ENCODE measurements at places on chromosomes 6 and 20.
A peak's percentile ranks its signal among the peaks of the same experiment; 100 is the strongest.

DNA sequence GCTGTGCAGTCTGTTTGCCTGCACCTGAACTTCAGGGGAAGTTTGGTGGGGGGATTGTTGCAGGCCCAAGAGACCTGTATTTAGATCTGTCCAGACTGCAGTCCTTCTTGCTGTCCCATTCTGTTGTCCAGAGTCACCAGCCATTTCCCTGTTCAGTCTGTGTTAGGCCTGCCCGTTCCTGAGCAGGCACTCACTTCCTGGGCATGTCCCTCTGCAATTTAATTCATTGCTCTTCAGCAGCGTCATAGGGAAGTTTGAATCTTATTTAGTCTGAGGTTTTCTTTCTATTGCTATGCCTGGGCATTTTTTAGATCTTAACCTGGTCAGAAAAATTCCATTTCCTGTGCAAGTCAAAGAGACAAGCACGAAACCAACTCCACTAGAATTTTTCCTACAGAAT is 190.2 kb downstream of the DTNBP1 start:
- DNase-seq: no peak

DNA sequence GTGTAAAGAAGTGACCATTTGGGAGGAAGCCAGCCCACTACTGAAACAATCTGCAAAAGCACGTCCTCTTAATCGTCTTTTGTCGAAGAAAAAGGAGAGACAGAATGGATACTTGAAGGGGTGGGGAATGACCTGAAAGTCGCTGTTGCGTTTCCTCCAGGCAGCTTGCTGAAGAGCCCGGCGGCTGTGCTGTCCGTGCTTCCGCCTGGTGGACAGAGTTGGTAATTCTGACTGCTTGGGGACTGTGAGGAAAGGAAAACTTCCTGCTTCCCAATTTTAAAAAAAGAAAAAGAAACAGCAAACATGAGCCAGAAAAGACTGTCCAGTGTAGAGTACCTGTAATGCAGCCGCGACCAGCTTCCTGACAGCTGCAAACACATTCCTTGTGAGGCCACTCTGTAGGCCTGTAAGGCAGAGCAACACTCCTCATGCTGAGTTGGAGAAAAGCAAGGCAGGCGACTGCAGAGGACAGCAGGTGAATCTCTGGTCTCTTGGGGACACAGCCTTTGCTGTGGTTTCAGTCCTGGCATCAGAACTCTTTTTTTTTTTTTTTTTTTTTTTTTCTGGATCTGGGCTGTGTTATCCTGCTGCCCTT is 251.1 kb upstream of the TBX18 start:
- peak; percentile 45 for DNase-seq

DNA sequence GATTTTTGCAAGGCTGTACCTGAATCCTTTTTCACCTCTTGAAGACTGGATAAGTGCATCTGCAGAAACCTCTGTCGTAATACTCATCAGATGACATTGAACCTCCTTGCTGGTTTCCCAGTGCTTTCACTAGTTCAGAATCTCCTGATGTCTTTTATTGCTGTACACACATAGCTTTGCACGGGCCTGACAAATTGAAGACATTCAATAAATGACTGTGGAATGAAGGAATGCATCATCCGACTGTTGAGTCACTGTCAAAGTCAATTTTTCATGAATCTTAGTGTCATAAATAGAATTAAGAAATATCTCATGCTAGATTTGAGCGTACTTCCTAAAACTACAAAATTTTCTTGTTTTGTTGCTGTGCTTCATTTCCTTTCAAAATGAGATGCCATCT is 598.2 kb upstream of the MAP3K7 start:
- DNase-seq: no peak

- no peak for DNase-seq
Observed at GRCh38 chr6:21802175-21802822, 208.7 kb downstream of the SOX4 start.

GRCh38 chr20:50624351-50625016 is 66.9 kb downstream of the RIPOR3 start:
- peak; percentile 71 for DNase-seq

DNA sequence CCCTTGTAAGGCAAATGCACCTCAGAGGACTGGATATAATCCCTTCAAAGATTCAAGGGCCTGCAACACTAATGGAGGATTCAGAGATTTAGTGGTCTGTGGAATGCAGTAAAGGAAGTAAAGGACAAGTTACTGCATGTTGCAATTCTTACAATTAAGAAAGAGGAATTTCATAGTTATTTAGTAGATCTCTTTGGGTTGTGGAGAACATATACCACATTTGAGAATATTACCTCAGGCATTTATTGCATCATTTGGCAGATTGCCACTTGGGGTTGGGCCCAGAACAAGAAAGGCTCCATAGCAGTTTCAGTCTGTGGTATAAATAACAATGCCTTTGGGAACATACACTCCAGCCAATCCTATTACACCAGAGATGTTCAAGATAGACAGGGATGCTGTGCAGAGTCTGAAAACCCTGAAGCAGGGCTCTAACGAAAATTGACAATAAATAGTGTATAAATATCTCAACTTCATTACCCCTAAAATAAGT is 20.9 kb upstream of the EPM2A start:
- DNase-seq: peak; percentile 93

GRCh38 chr6:34055223-34055933 is 90.5 kb downstream of the GRM4 start:
- peak; percentile 25 for DNase-seq

- no peak for DNase-seq
Observed at GRCh38 chr20:50722424-50723155, 8.8 kb upstream of the PARD6B start.

GRCh38 chr20:60016406-60016805 is 58.2 kb downstream of the CDH26 start:
- DNase-seq: no peak

GRCh38 chr6:165223101-165223500 is 86.3 kb downstream of the C6orf118 start:
- DNase-seq: no peak

DNA sequence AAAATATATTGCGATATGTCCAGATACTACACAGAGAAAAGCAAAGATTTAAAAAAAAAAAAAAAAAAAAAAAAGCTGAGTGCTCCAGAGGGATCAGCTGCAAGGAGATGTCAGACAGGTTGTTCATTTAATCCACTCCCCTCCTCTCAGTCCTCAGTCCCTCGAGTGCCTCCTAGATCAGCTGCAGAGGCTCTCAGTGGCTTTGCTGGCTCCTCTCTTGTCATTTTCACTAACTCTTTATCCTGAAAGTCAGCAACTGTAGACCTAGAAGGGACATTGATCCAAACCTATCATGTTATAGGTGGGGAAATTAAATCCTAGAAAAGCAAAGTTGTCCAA is 61.6 kb downstream of the KIAA0319 start:
- DNase-seq: no peak

DNA sequence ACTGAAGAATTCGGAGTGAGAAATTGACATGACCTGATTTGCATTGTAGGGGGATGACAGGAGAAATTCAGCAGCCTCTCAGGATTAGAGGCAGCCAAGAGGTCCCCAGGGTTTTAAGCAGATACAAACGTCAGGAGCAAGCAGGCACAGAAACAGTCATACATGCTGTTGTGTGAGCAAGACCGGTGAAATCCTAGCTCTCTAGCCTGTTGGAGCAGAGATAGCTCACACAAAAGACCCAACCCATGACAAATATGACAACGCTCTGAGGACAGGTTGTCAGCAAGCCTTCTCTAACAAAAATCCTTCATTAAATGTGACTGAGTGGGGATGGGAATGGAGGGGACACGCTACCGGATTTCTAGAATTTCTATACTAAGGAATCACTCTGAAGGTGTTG is 23.0 kb upstream of the AKAP12 start:
- no peak for DNase-seq

DNA sequence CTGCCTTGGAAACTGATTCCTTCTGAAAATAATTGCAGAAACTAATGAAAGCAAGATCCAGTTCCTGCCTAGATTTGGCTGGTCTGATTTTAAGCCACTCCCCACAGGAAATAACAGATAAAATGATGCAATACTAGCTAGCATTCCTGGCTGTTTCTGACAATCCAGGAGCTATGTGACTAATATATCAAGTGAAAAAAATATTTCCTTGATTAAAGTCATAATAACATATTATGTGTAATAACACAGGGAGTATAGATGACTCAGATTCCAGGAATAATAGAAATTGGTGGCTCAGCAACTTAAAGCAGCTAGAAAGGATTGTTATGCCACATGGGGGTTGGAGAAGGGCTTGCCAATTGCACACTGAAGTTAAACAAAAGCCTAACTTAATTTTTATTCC is 182.7 kb upstream of the SALL4 start:
- DNase-seq: peak; percentile 97

DNA sequence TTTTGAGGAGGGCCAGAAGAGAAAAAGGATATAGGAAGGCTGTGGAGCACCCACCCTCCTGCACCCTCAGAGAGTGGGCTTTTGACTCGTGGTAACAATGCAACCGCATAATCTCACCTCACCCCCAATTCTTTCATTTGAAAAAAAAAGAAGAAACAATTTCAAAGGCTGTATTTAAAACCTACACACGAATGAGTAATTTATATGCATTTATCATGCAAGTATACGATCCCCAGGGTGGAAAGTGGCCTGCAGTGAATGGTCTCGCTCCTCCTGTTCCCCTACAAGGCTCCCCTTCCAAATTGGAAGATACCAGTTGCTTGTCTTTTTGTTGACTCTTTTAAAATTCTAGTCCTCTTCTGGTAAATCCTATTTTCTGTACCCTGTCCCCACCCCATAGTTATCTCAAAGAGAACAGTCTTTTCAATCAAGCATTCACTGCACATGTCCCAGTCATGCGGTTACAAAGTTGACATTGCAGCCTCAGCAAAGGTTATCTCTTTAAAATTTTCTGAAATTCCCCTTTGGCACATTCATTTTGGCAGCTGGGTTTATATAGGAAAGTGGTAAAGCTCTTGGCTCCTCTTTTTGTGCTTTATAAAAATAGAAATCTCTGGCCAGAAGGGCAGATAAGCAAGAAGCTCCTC is 110.6 kb downstream of the ARID1B start:
- DNase-seq: no peak

DNA sequence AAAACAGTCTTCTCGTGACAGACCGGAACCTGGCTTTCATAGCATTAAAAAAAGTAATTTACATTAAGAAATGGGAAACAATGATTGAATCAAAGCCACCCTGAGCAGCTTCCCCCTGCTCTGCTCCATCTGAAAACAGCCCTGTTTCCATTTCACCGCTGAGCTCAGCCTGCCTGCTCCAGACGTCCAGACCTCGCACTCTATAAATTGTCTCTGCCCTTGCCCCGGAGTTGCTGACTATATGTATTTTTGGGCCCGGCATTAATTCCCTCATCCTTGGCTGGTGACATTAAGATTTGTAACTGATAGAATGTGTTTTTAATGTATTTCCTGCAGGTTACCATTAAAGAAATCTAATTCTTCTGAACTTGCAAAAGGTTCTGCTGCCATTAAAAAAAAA is 22.7 kb upstream of the TCP11 start:
- no peak for DNase-seq

DNA sequence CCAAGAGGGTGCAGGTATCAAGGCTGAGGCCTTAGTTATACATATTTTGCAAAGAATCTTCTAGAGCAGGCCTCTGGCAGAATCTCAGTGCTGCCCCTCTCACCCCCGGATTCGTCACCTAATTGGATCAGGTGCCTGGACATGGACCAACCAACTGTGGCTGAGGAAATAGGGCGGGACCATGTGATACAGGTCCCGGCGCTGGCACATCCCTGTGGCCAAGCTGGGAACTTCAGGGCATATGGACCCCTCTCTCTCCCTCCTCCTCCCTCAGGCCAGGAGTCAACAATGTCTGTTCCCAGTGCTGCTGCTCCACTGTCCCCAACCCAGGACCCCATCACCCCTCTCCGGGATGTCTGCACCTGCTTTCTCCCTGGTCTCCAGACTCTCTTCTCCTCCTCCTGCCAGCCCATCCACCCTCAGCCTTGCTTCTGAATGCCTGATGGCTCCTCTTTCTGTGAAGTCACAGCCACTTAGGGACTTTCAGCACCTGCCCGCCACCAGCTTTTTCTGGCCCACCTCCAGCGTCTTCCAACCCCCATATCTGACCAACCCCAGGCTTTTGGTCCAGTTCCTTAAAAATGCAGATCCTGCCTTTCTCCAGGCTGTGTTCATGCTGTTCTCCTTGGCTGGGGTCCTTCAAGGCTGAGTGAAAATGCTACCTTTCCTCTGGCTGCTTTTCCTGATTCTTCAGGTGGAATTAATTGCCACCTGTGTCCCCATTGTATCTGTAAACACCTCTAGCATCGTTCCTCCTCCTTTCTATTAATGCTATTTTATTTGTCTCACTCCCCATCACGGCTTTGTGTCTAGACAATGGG is 19.0 kb upstream of the MLN start:
- no peak for DNase-seq

GRCh38 chr6:99711925-99712324 is 105.3 kb downstream of the PRDM13 start:
- DNase-seq: no peak

GRCh38 chr20:54107600-54108325 is 37.4 kb upstream of the BCAS1 start:
- DNase-seq: peak; percentile 69

- no peak for DNase-seq
Observed at GRCh38 chr6:5671601-5672559, 334.8 kb downstream of the NRN1 start.

- no peak for DNase-seq
Observed at GRCh38 chr20:4091490-4092479, 76.4 kb upstream of the RNF24 start.

GRCh38 chr6:20325641-20326421 is 75.8 kb upstream of the E2F3 start:
- no peak for DNase-seq

GRCh38 chr20:50350510-50351249 is 159.5 kb upstream of the PTPN1 start:
- no peak for DNase-seq

DNA sequence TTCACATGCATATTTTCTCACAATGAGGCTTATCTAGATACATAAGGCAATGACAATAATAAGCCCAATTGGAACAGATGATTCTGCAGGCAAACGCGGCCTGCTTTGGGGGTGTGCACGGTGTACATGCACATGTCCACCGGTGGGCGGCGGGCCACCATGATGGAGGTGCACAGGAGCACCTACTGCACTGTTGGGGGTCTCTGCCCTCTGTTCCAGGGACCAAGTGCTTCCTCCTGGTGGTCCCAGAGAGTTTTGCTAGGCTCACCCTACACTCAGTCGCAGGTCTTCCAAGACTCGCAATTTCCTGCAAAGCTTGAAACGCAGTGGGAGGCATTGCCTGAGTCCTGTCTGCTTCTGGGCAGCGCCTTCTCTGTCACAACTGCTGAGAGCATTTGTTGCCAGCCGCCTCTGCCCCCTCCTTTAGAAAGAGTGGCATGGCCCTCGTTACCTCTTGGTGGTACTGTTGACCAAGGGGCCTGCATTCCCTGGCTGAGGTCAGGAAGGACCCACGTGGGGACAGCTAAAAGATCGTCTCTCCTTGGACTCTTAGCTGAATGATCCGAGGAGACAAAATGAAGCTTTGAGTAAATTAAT is 135.3 kb downstream of the ERMARD start:
- DNase-seq: no peak

DNA sequence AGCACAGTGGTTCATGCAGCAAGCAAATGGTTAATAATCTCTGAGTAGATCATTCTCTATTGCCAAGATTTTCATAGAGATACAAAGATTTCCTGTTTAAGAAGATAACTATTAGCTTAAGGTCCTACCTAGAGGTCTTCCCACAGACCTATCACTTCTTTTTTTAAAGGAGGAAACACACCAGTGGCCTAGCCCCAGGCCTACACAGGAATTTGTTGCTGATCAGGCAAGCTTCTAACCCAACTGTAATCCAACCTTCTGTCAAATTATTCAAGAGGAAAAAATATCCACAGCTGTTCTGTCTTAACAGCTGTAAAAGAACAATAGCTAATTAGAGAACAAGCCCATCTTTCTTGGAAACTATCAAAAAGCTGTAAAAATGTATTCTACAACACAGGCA is 332.8 kb downstream of the BTBD9 start:
- DNase-seq: no peak

- DNase-seq: no peak
Observed at GRCh38 chr6:14789996-14790395, 455.9 kb upstream of the JARID2 start.
